ENCODE measurements at places on chromosomes 6 and 20.

GRCh38 chr20:57742507-57743181 is 32.8 kb upstream of the PMEPA1 start:
- DNase-seq = no peak

GRCh38 chr6:44700422-44700821 is 312.9 kb downstream of the CDC5L start:
- DNase-seq = no peak

GRCh38 chr6:135146162-135146934 is 34.8 kb upstream of the MYB start:
- DNase-seq = peak; percentile 92

DNA sequence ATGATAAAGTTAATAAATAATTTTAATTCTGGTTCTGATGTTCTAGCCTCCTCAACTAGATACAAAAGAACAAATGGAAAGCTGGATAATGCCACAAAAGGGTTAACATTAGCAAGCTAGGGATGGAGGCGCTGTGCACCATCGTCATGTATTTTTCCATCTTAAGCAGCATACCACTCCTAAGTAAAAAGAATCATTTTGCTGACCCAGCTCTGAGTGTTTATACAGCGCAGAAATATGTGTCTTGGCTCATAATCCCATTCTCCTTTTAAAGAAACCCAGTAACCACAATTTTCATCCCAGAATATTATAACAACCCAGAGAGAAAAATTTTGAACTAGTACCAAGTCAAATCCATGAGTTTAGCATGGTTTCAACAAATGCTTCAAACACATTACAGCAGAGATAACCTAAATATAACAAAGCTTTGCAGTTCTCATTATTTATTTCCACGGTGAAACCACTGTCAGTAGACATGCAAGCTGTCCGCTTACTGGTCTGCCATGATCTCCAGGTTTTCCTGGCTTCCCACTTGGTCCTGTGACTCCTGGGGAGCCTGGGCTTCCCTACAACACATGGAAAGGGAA is 111.1 kb downstream of the COL12A1 start:
- peak; percentile 94 for DNase-seq

DNA sequence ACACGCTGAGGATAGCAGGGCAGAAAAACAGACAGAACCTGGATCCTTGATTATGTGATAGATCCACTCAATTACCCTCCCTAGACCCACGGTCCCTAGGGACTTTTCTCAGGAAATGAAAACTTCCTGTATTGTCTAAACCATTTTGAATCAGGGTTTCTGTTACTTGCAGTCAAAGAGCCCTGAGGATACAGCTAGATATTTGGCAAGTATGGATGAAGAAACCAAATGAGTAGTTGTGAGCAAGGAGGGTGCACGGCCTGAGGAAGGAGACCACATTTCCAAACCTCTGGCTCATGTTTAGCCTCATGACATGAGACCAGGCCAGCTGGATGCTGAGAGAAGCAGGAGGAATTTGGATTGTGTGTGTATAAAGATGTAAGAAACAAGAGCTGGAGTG is 91.6 kb downstream of the MRPL14 start:
- no peak for DNase-seq

- no peak for DNase-seq
Measured at GRCh38 chr6:29905286-29905685, 37.0 kb upstream of the HLA-A start.

DNA sequence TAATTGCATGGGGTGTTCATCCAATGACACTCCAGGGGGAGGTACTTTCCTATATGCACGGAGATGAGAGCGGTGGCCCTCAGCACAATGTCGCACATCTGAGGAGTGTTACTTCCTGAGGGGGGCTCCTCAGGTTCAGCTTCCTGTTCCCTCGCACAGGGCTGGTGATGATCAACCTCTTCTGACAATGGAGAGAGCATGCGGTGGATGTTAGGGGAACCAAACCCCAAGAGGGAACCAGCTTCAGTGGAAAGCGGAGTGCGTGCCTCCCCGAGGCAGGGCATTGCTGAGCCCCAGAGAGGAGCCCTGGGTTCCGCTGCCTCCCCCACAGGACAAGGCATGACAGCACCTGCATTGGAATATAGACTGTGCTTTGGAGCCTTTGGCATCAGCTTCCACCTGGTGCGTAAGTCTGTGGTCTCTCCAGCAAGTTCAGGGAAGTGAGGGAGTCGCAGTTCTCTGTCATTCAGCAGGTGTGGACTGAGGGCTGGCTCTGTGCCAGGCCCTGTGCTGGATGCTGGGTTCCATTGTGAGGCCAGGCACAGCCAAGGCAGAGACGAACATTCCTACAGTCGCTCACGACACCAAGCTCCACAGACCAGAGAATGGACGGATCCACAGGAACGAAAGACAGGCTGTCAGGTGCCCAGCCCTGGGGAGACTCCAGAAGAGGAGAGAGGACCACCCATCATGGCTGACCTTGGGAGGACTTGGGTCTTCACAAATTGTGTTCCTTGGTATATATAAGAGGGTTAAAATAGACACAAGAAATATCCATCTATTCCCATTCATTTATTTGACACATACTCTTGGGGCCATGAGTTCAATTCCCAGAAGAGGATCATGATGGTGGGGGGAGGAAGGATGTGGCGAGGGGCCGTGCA is 3.9 kb upstream of the ZNF831 start:
- no peak for DNase-seq

GRCh38 chr6:158038291-158039177 is 56.9 kb downstream of the SYNJ2 start:
- no peak for DNase-seq

- no peak for DNase-seq
Measured at GRCh38 chr6:18350271-18350670, 36.9 kb upstream of the RNF144B start.

DNA sequence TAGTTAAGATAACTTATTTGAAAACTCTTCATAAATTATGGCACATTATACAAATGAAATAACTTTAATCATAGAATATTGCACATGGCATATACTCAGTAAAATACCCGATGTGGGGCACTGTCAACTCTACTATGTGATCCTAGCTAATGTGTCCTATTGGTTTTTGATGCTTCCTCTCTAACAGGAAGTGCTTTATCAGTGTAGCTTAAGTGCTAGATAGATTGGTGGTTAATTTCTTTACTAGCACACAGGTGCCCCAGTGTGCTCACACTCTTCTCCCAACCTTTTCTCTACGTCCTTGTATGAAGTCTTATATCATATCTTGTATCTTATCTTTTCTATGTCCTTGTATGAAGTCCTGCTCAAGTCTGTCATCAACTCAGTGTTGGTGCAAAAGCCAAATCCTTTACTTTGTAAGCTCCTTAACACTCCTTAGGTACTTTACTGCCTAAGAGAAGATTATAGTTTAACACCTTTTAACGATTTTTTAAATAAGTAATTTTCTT is 358.9 kb downstream of the CENPW start:
- no peak for DNase-seq

DNA sequence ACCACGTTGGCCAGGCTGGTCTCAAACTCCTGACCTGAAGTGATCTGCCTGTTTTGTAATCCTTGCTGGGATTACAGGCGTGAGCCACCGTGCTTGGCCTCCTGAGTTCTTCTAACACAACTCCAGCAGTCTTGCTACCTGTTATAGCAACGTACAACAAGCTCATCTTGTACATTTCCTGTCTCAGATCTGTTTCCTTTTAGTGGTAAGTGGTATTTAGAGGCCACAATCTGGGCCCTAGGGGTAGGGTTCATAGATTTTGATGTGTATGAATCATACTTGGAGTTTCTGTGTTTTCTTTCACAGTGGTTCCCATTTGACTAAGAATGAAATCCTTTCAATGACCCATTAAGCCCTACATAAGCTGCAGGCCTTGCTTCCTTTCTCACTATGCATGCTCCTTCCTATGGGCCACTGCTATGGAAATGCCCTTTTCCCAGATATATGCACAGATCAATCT is 27.1 kb upstream of the SYNCRIP start:
- DNase-seq = peak; percentile 83

- no peak for DNase-seq
Measured at GRCh38 chr6:24919056-24919892, 16.5 kb downstream of the RIPOR2 start.

- DNase-seq = no peak
Measured at GRCh38 chr6:170475118-170475517, 78.0 kb downstream of the PSMB1 start.
